Colonic mucosa (tissue), 4 donors: ENCODE measurements at places on chromosomes 5 and 9. TPM values are rescaled to one million over a fixed set of nuclear protein-coding genes. Genes with fewer than 3 reads are reported as not detected.

Gene RASEF
- total RNA-seq = 36.8 TPM

Gene SLC34A1
- total RNA-seq = not detected

DNA sequence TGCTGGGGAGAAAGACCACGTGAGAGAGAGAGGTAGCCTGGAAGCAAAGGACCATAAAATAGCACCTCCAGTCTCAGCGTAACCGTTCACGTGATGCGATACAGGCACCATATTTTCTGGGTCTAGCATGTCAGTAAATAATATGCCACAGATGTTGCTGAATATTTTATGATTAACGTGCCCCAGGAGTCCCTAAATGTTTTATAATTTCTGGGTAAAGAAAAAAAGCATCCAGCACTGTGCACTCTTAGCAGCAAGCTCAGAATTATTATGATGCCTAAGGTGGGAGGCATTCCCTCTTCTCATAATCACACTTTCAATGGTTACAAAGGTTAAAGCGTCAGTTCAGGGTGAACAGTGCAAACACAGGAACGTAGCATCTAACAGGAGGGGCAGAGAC lies 121.8 kb downstream of the CAVIN4 start:
- no peak for DNase-seq

Gene PCDHGC5
- total RNA-seq = 0.32 TPM

- no peak for DNase-seq
Observed at GRCh38 chr9:37947977-37948376, 44.0 kb upstream of the SLC25A51 start.

- DNase-seq = no peak
Observed at GRCh38 chr5:39164529-39165402, 54.6 kb downstream of the FYB1 start.

DNA sequence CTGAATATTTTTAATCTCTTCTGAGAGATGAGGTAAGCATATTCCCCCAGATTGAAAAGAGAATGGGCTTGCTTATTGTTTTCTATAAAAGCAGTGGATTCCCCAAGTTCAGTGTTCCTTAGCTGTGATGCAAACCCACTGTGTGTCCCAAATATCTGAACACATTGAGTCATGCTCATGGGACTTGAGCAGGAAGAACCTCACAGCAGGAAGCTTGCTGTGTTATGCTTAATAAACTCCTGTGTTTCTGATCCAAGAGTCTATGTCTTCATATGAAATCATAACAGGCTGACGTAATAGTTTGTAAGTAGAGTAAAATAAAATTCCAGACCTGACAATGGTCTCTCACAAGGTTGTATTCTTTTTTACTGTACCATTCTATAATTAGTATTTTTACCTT lies 24.8 kb upstream of the LOX start:
- no peak for DNase-seq

- no peak for DNase-seq
Observed at GRCh38 chr9:130150779-130151382, 21.3 kb upstream of the NCS1 start.

- no peak for DNase-seq
Observed at GRCh38 chr5:59559323-59559722, 334.2 kb downstream of the PDE4D start.

GRCh38 chr5:127186657-127187056 lies 103.9 kb upstream of the MEGF10 start:
- no peak for DNase-seq

Gene DOCK8
- 5.8 TPM for total RNA-seq

DNA sequence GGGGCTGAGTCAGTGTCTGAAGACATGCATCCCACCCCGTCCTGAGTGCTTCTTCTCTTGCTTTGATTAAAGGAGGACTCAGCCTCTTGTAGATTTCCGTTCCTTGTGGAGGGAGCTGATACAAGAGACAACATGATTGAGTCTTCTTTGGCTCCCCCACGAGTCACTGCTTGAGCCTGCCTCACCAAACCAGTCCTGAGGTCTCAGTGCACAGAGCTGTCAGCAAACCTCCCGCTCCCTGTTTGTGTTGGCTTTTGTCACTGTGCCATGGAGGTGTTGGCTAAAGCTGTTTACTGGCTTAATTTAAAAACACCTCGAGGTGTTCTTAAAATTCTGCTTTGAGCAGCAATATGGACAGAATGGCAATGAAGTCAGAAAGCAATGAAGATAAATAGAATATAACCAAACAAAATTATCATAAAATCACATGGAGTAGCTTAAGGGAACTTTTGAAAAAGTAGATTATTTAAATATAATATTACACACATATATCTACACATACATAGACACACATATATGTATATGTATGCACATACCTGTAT lies 234.1 kb upstream of the ANKRD55 start:
- no peak for DNase-seq

Gene BARHL1
- not detected for total RNA-seq

DNA sequence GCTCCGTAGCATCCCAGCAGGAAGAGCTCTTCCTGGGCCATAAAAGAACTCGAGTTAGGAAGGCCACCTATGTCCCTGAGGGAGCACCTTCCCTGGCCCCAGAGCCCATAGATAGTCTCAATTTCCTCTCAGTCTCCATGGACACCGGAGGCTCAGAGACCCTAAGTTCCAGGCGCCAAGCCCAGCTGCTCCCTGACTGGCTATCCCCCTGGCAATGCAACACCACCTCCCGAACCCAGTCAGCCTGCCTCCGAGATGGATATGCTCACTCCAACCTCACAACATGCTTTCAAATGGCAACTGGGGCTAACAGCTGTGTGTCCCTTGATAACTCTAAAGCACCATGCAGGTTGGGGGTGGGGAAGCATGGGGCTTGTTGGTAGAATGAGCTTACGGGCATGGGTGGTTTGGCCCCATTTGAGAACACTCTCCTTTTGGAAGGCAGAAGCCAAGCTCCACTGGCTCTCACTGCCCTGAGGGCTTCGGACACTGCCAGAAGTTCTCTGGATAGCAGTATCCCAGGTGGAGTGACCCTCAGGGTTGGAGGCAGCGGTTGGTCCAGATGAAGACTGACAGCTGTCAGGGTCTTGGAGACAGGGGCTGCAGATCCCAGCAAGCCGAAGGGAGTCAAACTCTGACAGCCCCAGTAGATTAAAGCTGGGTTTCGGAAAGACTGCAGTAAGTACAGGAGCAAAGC lies 165.3 kb downstream of the PAX5 start:
- DNase-seq = no peak

DNA sequence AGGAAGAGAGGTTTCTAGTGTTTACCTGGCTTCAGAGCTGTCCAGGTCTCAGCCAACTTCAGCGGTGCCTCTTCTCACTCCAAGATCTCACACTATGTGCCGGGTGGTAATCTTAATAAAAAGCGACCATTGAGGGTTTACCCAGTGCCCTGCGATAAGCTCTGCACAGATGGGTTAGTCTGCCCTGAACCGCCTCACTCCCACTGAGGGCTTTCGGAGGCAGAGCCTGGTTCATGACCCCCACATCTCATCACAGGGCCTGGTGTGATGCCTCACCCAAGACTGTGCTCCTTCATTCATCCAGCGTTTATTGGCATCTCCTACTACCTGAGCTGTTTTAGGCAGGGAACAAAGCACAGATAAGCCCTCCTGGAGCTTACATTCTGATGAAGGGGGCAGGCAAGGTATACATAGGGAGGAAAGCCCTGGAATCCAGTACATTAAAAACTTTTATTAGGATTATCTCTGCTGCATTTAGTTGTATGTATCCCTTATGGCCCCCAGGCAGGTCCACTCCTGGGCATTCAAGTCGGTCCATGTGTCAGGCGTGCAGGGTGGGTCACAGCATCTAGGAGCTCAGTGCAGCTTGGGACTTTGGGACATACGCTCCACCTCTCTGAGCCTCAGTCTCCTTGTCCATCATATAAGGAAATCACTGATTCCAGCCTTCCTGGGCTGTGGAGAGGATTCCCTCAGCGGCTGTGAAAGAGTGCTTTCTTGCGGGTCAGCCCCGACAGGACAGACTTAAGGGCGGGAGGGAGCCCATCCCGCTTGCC lies 613 bp upstream of the COL15A1 start:
- no peak for DNase-seq
